CD4-positive, alpha-beta T cell treated with Interleukin-6 at 100 ng/mL for 8 hours (primary cell): ENCODE measurements at places on chromosomes 2 and 18.

DNA sequence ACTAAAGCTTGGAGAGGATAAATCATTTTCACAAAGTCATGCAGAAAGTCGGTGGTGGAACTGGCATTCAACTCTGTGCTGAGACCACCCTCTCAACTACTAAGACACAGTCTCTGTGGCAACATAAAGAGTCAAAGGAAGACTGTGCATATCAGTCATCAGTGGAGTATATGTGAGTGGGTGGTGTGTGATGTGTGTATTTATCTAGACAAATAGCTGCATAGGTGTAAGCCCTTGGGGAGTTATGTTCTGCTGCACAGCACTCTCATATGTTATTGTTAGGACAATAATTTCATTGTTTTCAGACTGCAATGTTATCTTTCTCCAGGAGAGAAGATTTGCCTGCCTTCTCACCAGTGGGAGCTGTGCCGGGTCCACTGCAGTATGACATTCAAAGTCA, 186.3 kb upstream of the HNRNPA3 start:
- DNase-seq, result no peak

DNA sequence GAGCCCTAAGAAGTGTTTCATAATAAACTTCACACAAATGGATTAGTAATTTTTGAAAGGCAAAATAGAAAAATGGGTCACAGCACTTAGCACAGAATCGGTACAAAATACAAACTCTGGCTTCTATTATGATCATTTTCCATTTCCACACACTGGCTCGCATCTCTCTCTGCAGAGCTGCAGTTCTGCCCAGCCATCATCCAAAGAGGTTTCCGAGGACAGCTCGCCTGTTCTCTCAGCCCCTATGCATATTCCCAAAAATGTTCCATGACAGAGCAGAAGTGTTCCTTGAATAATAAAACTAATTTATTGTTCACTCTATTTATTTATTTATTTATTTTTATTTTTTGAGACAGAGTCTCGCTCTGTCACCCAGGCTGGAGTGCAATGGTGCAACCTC, 115.6 kb downstream of the AP1S3 start:
- DNase-seq, result no peak

GRCh38 chr2:48248251-48248933, 281.6 kb upstream of the STON1 start:
- DNase-seq, result no peak

DNA sequence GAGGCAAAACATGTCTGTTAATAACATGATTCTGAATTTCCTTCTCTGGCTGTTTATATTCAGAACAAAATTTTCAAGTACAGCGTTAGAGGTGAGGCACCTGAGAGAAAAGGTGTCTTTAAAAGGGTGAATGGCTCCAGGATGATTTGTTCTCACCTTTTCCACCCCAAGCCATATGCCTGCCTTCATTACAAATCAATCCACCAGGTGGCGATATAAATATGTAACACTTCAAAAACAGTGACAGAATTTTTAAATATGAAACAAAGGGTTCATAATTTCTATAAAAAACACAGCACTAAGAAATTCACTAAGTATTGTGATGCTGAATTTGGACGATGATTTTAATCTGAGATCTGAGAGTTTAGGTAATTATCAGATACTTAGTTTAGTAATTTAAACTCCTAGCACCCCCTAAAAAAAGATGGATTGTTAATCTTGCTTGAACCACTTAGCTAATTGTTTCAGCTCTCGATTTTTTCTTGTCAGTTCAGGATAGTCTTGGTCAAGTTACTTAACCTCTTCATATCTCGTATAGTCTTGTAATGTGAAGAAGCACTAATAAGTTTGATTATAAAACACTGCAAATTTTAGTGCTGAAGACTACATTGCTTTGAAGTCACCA, 528.8 kb downstream of the CPS1 start:
- no peak for DNase-seq

- no peak for DNase-seq
Observed at GRCh38 chr18:5155218-5155906, 41.7 kb downstream of the AKAIN1 start.

GRCh38 chr18:57901825-57902589, 98.9 kb upstream of the ATP8B1 start:
- no peak for DNase-seq

DNA sequence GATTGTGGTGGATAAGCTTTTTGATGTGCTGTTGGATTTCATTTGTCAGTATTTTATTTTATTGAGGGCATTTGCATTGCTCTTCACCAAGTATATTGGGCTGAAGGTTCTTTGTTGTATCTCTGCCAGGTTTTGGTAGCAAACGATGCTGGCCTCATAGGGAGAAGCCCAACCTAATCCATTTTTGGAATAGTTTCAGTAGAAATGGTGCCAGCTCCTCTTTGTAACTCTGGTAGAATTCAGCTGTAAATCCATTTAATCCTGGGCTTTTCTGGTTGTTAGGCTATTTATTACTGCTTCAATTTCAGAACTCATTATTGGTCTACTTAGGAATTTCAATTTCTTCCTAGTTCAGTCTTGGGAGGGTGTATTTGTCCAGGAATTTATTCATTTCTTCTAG, 309.8 kb upstream of the SETBP1 start:
- no peak for DNase-seq

GRCh38 chr2:28545590-28546200, 49.8 kb downstream of the PLB1 start:
- DNase-seq, result peak; percentile 18
